Activated CD4-positive, CD25-positive, alpha-beta regulatory T cell (primary cell): ENCODE measurements at places on chromosomes 16 and 17.

- no peak for DNase-seq
Measured at GRCh38 chr16:28859326-28859725, 4.3 kb upstream of the SH2B1 start.

- DNase-seq = no peak
Measured at GRCh38 chr17:60327134-60327900, 64.6 kb downstream of the USP32 start.

DNA sequence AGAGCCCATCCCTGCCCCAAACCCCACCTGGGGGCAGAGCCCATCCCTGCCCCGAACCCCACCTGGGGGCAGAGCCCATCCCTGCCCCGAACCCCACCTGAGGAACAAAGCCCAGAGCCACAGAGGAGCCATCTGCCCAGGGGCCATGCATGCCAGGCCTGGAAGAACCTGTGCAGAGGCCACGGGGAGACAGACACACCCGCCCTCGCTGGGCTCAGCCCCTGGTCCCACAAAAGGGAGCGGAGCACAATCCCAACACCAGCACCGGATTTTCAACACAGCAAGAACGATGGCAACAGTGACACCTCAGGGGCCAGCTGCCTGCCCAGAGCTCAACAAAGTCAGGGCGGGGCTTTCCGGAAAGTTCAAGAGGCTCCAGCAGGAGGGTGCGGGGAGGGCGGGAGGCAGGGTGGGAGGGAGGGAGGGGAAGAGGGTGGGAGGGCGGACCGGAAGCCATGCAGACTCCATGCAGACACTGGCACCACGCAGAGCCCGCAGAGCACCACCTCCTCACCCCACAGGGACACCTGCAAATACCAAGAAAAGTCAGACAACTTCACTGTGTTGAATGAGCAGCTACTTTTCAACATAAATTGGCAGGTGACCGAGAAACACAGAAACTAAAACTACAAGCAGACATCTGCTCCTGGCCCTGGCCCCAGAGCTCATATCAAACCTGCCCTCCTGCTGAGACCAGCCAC is 27.9 kb upstream of the C16orf95 start:
- peak; percentile 21 for DNase-seq

DNA sequence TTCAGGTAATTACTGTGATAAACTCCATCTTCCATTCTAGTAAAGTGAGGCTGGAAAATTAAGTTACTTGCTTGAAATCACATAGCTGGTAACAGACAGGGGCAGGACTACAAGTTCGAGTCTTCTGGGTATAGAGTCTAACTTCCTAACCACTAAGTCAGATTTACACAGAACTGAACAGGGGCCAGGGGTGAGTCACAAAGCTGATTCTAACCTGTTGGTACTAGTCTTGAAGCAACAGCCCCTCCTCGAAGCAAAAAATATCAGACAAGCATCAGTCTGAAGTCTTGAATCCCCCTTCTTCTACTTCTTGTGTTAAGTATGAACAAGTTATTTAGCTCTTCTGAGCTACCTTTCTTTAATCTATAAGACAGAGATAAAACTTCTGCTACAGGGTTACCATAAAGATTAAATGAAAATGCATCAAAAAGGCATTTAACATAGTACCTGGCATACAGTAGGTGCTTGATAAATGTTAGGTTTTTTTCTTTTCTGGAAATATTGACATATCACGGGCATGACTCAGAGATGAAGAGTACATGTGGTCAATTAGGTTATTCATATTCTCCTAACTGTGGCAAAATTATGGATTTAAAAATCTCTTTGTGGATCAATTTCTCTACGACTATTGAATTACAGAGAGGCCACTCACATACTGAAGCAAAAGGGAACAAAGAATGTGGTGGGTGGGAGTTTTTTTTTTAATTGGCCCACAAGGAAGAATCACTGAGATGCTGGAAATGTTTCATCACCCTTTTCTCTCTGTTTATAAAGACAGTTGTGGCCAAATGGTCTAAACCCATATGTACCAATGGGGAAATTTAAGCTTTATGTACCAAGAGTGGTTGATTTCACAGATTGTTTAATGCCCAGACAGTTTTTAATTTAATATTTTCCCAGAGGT is 266.9 kb upstream of the DYNLRB2 start:
- no peak for DNase-seq

GRCh38 chr16:57749101-57749692 is 13.6 kb downstream of the KATNB1 start:
- no peak for DNase-seq

GRCh38 chr16:72240466-72240865 is 68.5 kb upstream of the PMFBP1 start:
- DNase-seq = no peak

DNA sequence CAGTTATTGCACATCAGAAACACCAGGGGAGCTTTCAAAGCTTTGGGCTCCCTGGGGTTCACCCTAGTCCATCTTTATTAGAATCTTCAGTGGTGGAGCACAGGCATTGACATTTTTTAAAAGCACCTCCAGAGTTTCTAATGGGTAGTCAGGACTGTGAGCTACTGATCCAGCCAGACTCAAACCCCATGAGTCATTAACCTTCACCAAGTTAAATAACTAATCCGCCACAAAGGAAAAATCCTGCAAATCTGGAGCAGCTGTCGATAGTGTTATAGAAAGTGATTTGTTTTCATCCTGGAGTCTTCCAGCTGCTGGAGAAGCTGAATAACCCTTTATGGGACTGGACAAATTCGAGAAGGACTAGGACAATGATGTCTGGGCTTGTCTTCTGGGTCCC is 93.2 kb upstream of the PIRT start:
- DNase-seq = no peak

DNA sequence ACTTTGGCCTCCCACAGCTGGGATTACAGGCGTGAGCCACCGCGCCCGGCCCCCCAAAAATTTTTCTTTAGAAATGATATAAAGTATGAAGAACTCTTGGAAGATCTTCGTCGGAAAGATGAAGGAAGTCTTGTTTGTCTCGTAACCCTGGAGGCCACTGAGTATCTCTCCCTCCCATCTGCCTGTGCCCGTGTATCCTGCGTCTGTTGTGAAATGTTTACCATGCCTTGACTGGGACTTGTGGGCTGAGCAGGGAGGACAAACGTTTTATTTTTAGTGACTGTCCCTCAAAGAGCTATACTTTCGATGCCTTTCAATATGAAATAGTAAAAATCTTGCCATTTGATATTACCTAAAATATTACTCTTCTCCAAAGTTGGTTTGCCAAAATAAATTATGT is 121.2 kb downstream of the RPTOR start:
- no peak for DNase-seq

DNA sequence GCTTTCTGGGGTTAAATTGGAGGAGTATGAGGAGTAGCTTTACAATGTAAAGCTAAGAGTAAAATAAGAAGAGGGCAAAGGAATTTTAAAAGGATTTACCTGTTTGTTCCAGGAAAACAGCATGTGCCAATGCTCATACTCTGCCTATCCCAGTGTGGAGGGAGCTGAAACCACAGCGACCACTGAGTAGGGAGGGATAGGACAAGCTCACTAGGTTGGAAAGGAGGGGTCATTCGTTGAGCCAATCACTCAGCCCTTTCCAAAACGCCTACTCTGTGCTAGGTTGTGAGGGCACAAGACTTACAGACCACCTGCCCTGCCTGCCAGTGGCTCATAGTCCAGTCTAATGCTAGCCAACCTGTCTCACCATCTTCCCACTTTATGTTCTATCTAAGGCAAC is 1.1 kb upstream of the DNAJC7 start:
- no peak for DNase-seq

DNA sequence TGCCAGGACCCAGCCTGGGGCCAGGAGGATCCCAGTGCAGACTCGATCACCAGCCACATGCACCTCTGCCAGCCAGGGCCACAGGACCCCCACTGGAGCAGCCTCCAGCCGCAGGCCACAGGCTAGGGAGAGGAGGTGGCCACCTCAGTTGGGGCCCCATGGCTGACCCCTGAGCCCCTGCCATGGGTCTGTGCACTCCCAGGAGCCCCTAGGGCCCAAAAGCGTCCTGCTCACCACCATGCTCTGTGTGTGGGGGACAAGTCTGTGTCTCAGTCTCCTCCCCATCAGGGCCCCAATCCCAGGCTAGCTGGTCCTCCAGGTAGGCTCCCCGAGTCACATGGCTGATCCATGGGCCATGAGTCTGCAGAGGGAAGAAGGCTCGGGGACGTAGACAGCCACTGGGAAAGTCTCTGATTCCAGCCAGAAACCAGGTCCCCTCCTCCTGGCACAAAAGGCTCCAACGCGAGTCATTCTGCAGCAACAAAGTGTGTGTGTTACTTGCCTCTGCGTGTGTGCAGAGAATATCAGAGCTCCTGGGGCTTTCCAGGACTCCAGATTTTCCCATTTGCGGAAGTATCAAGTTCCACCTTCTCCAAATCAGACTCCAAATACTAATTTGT is 6.1 kb upstream of the PRSS8 start:
- no peak for DNase-seq

- no peak for DNase-seq
Measured at GRCh38 chr16:74465281-74465680, 44.0 kb upstream of the CLEC18B start.

GRCh38 chr17:80636361-80637018 is 91.9 kb downstream of the RPTOR start:
- DNase-seq = no peak

- DNase-seq = no peak
Measured at GRCh38 chr17:50590946-50591737, 30.6 kb downstream of the CACNA1G start.

- DNase-seq = peak; percentile 27
Measured at GRCh38 chr17:38444151-38444550, 15.9 kb downstream of the ARHGAP23 start.

GRCh38 chr17:16442594-16443510 is 27.5 kb downstream of the TRPV2 start:
- DNase-seq = no peak

- no peak for DNase-seq
Measured at GRCh38 chr17:21474815-21475214, 98.7 kb downstream of the KCNJ12 start.

- DNase-seq = no peak
Measured at GRCh38 chr16:15765880-15766279, 90.9 kb downstream of the MYH11 start.

GRCh38 chr17:42053731-42054500 is 3.5 kb upstream of the C17orf113 start:
- DNase-seq = no peak

DNA sequence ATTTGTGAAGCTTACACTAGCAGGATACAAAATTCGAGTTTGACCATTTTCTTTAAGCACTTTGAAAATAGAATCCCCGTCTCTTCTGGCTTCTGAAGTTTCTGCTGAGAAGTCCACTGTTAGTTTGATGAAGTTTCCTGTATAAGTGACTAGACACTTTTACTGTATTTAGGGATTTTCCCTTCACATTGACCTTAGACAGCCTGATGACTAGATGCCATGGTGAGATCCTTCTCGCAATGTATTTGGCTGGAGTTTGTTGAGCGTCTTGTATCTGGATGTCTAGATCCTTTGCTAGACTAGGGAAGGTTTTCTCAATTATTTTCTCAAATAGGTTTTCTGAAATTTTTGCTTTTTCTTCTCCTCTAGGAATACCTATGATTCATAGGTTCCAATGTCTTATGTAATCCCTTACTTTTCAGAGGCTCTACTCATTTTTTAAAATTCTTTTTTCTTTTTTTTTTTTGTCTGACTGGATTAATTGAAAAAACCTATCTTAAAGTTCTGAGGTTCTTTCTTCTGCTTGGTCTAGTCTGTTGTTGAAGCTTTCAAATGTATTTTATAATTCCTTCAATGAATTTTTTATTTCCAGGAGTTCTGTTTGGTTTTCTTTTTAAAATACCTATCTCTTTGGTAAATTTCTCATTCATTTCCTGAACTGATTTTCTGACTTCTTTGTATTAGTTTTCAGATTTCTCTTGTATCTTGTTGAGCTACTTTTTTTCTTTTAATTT is 63.7 kb upstream of the ABCC11 start:
- no peak for DNase-seq

- peak; percentile 74 for DNase-seq
Measured at GRCh38 chr17:42964161-42964932, at the start of gene AARSD1. TSS of gene AARSD1 (minus strand) at chr17:42964454. CDS start at chr17:42964440, 14 bp downstream.

DNA sequence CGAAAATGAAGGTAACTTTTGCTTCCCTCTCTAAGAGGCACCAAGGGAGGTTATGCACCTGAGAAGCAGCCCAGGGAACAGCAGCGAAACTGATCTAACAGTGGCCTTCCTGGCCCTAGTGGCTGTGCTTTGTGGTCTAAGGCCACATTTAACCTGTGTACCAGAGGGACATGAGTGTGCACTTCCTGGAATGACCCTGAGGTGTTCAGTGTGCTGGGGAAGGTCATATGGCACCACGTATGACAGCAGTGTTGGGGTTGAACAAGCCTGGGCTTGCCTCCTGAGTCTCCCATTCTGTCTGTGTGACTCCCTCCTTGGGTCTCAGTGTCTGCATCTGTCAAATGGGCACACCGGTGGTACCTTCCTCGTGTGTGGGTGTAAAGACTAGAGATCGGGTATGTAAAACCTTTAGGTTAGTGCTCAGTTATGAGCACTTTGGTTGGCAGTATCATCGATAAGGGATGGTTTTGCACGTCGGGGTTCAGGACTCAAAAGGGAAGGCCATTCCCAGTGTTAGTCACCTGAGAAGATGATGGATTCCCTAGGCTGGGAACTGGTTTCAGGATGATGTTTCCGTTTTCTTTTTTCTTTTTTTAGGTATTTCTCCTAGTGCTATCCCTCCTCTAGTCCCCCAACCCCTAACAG is 31.9 kb downstream of the PLCG2 start:
- no peak for DNase-seq

DNA sequence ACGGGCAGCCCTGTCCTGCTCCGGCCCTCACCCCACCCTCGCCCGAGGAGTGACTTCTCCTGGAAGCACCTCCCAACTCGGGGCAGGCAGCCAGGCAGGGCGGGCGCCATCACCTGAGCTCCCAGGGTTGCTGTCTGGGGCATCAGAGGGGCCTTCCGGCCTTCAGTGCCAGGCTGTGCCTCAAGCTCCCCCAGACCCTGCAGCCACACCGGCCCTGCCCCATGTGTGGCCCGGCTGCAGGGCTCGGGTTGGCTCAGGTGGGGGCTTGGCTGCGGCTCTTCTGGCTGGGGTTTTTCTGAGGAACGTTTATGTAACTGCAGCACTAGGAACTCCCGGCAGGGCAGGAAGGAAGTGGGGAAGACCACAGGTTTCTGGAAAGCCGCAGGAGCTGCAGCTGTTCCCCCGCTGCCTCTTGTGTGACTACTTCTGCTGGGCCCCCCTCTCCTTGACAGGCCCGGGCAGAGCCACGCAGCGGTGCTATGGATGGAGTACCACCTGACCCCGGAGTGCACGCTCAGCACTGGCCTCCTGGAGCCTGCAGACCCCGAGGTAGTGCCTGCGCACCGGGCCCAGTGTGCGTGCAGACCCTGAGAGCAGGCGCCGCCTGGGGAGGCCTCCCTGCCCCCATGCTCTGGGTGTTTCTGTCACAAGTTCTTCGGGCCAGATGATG is 45.6 kb downstream of the PRMT7 start:
- DNase-seq = peak; percentile 36

GRCh38 chr17:27793168-27793905 is 7.0 kb downstream of the NOS2 start:
- no peak for DNase-seq

- peak; percentile 47 for DNase-seq
Measured at GRCh38 chr17:67386965-67387551, 10.0 kb downstream of the PITPNC1 start.
